ENCODE measurements at places on chromosomes 6 and 20.

DNA sequence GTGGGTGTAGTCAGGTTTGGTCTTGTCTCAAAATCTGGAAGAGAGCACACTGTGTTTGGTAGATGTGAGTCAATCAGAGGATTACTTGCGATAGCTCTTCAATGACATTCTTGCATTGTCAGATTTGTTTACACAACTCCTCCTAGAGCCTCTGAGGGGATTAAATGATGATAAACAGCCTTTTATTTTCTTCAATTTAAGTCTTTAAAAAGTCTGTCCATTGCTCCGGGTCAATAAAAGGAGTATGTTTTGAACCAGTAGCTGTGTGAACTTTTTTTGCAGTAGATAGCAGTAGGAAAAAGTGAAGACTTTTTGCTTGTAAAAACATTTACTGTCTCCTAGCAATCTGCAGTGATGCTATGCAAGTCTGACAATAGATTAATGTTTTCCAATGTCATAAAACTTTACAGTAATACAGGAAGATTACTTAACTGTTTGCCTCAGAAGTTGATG lies 49.9 kb downstream of the GJA1 start:
- DNase-seq: no peak

DNA sequence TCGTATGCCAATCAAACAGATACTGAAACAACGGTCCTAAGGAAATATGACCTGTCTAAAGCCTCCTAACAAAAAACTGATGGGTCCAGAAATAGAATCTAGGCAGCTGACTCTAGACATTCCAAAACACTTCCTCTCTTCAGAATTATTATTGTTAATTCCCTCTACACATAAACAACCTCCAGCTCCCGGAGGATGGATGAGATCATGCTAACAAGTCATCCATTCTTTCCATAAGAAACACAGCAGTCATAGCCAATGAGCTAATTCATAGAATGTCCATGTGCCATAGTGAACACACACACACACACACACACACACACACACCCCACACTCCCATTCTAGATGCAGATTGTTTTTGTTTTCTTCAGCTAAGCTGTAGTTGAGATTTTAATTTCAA lies 44.3 kb downstream of the HDGFL1 start:
- DNase-seq: no peak

GRCh38 chr20:41329435-41330342 lies 10.9 kb upstream of the LPIN3 start:
- DNase-seq: peak; percentile 33

DNA sequence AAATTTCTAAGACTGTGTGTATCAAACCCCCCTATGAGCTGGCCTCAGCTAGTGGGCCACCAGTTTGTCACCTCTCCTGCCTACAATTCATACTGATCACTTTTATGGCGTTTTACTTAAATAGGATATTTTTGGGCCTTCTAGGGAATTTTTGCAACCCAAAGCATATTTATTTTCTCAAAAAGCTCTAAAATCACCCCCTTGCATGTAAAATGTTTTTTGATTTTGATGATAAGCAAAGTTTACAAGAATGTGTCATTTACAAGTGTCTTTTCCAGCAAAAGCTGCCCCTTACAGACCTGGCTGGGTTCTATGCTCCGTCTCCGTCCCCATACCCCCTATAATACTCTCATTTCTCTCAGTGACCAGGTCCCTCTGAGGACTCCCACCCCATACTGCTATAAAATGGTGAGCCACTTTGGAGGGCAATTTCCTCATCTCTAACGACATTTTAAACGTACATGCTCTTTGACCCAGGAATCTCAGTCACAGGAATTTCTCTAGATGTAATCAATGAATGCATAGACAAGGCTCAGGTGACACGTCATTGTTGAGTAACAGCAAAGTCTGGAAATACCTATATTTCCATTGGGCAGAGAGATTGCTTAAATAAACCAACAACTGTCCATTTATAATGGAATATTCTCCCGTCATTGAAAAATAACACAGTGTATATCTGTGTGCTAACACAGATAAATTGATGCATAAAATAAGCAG lies 13.9 kb upstream of the OCSTAMP start:
- no peak for DNase-seq

DNA sequence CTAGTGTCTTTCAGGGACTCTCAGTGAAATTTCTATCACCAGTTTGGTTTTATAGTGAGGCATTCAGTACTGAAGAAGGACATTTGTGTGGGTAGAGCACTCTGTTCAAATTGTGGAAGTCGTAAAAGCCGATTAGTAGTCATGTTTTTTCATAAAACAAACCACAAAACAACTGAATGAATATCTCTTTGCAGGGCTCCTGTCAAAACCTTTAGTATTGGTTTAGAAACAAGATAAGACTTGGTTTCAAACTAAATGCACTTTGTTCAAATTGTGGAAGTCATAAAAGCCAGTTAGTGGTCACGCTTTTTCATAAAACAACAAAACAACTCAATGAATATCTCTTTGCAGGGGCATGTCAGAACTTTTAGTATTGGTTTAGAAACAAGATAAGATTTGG lies 23.8 kb downstream of the ADGRF4 start:
- DNase-seq: no peak

All from GM18507 (cell line).